Activated T-cell treated with anti-CD3 and anti-CD28 coated beads, Interleukin-2, amount 50 U/mL, for 72 hours (primary cell): ENCODE measurements at places on chromosomes 3 and 15.

DNA sequence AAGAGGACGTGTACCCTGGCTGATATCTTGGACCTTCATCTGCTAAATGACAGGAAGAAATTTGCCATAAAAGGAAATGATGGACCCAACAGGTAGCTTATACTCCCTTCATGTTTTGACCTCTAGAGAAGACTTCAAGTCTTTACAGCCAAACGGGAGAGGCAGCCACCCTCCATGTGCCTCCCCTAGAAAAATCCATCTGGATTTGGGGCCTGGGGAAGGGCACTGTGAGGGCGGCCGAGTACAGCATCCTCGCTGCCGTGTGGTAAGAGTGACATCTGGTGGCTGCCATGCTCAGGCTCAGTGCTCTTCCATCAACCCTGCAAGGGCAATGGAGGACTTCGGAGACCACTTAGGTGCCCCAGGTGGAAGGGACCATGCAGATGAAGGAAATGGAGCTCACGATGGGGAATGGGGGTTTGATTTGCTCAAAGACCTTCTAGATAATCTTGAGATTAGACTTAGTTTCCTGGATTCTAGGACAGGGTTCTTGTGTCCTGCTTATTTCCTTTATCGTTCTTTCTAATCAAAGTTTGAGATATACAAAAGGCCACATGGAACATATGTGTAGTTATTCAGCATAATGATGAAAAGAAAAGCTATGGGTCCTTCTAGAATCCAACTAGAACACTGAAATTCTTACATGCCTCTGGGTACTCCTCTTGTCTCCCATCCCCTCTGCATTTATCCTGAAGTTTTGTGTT, 44.4 kb downstream of the AQP9 start:
- peak; percentile 31 for DNase-seq

DNA sequence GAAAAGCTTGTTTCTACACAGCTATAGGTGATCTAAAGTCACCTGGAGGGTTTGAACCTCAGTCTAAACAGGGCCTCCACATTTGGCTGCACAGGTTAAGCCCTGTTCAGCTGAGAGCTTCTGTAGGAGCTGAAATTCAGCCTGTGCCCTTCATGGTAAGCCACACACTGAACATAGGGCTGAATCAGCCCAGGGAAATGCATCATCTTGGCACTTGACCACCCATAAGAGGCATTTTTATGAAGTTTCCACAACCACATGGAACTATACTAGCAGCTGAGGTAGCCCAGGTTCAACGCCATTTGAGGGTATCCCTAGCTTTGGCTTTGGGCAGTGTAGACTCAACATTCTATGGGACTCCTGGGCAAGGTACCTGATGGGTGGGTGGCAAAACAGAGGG, 126.8 kb downstream of the FAM174B start:
- no peak for DNase-seq

GRCh38 chr15:72272213-72272996, at the start of gene PARP6:
Gene PARP6, minus strand, starts transcription at chr15:72272554. Its CDS starts 5,077 bp downstream, at chr15:72267477.
- DNase-seq, result peak; percentile 99

DNA sequence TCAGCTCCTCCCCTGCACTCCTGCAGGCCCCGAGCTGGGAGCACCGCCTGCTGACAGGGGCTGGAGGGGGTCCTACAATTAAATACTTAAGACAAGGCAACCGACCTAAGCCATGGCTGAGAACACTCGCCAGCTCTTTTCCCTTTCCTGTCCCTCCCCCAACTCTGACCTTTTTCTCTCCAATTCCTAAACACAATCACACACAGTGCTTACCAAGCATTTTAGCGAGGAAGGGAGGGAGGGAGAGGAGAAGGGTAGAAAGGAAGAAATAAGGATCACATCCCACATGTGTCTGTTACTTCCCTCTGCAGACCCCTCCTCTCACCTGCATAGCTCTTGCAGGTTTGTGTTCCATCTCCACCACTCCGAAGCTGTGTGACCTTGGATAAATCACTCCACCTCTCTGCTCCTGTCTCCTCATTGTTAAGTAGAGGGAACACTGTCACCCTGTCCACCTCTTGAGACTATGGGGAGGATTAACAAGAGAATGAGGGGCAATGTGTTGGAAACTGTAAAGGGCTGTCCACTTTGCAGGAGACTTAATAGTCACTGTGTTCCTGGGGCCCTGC, 63.6 kb downstream of the CYP11A1 start:
- DNase-seq, result no peak

DNA sequence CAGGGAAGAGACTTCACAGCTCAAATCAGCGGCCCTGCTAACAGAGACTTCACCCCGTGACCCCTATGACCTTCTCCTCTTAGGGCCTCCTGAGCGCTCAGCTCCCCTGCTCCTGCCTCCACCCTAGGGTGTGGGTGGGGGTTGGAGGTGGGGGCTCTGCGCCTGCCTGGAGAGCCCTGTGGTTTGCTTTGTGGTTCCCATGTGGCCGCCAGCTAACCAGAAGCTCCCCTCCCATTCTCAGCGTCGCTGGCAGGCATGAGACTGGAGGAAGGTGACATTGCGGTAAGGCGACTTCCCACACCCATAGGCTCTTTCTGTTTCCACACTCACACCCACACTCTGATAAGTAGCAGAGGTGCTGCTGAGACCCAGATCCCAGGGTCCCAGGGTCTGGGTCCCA, 27.6 kb downstream of the XYLB start:
- DNase-seq, result peak; percentile 22

DNA sequence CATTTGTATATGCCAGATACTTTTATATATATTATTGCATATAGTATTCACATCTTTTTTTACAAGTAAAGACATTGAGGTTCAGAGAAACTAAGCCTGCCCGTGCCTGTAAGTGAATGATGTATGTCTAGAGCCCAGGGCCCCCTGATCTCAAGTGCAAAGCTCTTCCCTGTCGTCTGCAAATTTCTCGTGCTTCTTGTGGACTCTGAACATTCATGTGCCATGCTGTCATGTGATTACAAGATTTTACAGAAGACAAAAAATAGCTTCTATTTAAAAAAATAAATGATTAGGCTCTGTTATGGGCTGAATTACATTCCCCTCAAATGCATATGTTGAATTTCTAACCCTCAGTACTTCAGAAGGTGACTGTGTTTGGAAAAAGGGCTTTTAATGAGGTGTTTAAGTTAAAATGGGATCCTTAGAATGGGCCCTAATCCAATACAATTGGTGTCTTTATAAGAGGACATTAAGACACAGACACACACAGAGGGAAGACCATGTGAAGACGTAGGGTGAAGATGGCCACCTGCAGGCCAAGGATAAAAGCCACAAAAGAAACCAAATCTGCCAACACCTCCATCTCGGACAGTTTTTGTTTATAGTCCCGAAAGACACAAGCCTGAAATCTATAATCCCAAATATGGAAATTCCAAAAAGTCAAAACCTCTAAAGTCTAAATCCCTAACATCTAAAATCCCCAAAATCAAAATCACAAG, 3.9 kb upstream of the MASP1 start:
- DNase-seq, result no peak

GRCh38 chr3:94912656-94913055, 849.8 kb downstream of the NSUN3 start:
- DNase-seq, result no peak

- DNase-seq, result no peak
These were observed 149.9 kb upstream of the SLC2A2 start for GRCh38 chr3:171176244-171176933.

DNA sequence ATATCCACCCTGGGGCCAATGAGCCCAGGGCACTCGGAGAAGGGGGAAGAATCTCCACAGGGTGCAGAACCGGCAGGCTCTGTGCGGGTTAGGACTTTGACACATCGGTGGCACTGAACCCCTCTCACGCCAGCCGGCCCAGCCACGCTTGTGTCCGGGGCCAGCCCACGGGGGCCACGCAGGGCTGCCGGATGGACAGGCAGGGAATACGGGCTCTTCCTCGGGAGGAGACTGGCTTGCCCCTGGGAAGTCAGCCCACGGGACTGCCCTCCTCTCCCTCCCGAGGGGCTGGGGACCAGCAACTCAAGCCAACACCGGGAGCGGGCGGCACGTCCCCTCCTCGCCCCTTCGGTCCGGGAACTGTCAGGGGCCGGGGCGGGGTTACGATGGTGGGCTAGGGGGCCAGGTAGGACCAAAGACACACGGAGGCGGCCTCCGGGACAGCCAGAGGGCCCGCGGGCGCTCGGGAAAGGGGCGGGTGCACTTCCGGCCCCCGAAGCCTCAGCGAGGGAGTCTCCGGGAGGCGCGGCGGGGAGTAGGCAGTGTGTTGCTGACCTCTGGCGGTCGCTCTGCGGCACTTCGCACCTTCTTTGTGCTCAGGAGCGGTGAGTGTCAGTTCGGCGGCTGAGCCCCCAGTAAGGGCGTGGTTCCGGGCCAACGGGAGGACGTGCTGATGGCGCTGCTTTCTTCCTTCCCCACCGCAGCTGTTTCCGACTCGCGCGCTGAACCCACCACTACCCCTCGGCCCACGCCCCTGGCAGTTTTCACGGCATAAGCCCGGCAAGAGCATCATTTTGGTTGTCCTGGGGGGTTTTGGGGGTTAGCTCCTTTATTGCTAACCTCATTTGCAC, 5.1 kb upstream of the CYP8B1 start:
- DNase-seq, result peak; percentile 91

DNA sequence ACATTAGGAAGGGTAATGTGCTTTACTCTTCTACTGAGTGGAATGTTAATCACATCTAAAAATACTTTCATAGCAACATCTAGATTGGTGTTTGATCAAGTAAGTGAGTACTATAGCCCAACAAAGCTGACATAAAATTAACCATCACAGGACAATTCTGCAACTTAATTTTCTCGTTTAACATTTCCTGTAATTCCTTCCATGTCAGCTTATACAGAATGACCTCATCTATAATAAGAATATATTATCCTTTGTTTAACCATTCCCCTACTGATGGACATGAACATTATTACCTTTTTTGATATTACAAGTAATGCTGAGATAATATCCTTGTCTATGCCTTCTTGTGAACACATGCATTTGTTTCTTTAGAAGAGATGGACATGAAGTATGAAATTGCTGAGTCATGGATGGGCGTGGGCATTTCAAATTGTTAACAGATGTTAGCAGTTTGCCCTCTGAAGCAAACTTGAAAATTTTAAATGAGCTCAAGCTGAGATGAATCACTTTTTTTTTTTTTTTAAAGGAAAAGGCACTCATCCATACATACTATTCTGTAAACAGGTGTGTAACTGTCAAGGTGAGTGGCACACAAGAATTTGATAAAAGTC, 85.1 kb downstream of the OXNAD1 start:
- DNase-seq, result no peak

GRCh38 chr3:196991581-196992460, 23.2 kb upstream of the PIGZ start:
- DNase-seq, result no peak

DNA sequence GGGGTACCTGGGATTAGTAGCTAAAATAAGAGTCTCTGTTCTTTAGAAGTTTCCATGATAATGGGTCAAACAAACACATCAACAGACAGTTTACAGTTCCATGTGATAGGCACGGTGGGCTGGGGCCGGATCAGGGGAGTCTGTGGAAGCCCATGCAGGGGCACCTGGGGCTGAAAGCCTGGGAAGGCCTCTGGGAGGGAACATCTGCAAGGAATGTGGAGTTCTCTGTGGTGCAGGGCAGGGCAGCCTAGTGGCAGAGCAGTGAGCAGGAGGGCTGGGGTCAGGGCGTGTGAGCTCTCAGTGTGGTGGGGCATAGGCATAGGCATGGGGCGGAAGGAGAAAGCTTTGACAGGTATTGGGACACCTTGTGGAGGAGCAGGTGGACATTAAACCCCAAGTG, 207.7 kb upstream of the TRIM42 start:
- no peak for DNase-seq

DNA sequence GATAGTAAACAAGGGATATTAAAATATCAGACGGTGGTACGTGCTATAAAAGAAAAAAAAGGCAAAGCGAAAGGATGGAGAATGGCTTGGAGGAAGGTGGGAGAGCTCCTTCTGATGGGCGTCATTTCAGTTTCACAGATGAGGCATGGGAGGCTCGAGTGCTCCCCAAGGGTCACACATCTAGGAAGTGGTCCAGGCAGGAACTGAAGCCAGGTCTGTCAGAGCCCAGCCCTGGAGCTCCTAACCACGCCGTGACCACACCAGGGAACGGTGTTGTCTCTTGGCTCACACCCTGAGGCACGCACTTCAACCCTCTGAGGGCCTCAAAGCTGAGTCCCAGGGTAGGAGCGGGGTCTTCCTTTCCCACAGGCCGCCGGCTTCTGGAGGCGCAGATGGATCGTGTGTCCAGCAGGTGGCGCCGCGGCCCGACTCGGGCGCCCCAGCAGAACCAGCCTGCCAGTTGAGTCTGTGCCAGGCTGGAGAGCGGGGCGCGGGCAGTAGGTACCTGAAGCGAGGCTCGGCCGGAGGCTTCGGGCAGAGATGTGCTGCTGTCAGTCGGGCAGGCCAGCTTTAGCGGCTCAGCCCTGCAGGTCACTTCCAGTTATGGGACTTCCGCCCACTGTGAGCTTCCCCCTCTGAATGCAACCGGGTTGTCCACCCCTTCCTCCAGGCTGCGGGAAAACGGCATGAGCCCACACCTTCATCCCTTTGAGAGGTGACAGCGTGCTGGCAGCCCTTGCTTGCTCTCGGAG, 68.1 kb downstream of the SLC6A1 start:
- peak; percentile 63 for DNase-seq

DNA sequence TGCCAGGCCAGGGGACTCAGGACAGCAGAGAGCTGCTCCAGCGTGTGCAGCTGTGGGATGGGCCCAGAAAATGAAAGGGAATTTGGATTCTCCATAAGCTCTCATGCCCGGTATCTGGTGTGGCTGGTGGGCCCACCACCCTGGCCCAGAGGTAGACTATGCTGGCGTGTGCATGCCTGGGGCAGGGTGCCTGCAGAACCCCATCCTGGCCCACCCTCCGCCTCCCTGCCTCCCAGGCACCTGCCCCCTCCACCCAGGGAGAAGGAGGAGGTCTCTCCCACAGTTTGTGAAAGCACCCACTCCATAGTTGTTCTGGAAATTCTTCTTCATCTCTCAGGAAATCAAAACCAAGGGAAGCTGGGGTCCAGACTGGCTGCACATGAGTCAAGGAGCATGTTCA, 112.9 kb downstream of the ADCY5 start:
- no peak for DNase-seq

DNA sequence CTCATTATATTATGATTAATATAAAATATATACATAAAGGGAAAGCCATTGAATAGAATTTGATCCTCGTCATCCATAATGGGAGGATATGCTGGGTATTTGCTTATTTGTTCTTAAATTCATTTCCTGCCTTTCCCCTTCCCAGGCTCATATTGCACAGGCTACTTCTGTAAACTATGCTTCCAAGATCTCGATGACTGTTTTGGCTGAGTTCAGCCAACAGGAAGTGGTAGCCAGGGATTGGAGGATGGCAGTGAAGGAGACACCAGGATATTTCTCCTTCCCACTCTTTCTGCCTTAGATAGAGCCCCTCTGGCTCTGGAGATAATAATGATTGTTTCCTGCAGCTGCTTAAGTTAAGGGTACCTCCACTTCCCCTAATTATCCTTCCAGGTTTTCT, 44.3 kb upstream of the DYNC1LI1 start:
- DNase-seq, result no peak

GRCh38 chr15:75149867-75150709, 51.6 kb upstream of the C15orf39 start:
- DNase-seq, result no peak
